ENCODE measurements at places on chromosomes 1 and 21. TPM values are rescaled to one million over a fixed set of nuclear protein-coding genes. Genes with fewer than 3 reads are reported as not detected.

- DNase-seq, result no peak
Observed at GRCh38 chr1:55035904-55036303, 3.4 kb upstream of the PCSK9 start.

DNA sequence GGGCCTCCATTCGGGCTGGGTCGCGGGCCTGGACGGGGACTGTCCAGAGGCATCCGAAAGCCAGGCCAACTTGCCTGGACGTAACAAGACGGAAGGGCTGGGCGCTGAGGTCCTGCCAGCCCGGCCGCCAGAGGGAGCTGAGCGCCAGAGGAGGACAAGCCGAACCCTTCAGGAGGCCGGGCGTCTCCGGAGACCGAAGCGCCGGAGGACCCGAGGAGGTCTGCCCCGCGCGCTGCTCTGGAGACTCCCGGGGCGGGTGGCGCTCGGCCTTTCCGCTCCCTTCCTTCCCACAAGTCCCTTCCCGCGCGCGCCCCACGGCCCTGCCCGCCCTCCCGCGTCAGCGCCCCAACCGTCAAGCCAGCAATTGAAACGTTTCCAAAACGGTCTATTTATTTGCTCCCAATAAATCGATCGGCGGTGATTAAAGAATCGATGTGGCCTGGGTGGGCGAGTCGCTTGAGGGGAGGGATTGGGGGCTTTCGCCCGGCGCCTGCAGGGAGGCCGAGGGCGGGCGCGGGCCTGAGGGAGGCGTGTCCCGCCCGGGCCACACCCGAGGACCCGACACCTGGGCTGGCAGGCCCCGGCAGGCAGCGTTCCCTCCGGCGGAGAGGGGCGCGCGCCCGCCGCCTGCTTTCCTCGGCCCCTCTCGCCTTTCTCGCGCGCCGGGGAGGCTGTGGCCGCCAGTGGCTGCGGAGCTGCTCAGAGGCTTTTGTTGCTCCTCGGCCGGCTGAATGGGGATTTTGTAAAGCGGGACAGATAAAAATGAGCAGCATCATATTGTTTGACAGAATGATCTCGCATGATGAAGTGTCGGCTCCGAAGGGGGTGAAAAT, 5.2 kb upstream of the FOXD3 start:
- DNase-seq, result no peak

- DNase-seq, result peak; percentile 84
Observed at GRCh38 chr1:27496604-27497155, 6.7 kb upstream of the WASF2 start.

- no peak for DNase-seq
Observed at GRCh38 chr1:29162025-29162424, 19.7 kb downstream of the SRSF4 start.

GRCh38 chr1:10909697-10910680, 102.5 kb upstream of the TARDBP start:
- DNase-seq, result no peak

- DNase-seq, result no peak
Observed at GRCh38 chr1:36583980-36584782, 101.5 kb upstream of the CSF3R start.

DNA sequence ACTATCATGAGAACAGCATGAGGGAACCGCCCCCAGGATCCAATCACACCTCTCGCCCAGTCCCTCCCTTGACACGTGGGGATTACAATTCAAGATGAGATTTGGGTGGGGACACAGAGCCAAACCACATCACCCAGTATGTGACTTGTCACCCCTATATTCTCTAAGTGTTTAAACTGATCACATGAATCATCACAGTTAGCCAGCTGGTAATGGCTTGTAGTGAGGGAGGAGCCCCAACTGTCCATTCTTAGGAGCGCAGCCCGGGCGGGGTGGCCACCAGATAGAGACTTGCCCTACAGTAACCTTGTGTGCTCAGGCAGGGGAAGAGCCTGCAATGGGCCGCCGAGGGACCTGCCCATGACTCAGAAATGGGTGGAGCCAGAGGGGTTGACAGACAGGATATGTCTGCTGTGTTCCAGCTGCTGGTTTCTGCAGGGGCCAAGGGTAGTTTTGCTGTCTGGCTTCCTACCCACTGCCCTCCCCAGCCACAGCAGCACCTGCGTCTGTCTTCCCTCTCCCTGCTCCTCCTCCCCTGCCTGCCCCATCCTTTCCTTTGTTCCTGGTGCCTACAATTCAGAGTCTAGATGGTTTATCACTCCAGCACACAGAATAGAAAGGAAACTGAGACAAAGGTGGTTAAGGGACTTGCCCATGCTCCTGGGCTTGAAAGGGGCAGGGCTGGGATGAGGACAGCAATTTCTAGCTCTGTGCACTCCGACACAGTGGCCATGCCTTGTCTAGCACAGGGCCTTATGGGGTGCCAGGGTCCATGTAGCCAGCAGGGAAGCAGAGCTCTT, 9.2 kb downstream of the ABCG1 start:
- DNase-seq, result peak; percentile 94

Gene HRNR
- not detected for total RNA-seq

Gene TCP10L
- 0.13 TPM for total RNA-seq

Gene COG2
- total RNA-seq, result 20.4 TPM

Gene ADAMTS1
- total RNA-seq, result 480 TPM

Gene FYB2
- total RNA-seq, result not detected

Gene DMBX1
- 0.45 TPM for total RNA-seq

Gene PEX11B
- total RNA-seq, result 13.9 TPM

Gene BARHL2
- total RNA-seq, result not detected

Gene CR1L
- 0.71 TPM for total RNA-seq
